SK-MEL-5 (cell line): ENCODE measurements at places on chromosomes 6 and 20.

DNA sequence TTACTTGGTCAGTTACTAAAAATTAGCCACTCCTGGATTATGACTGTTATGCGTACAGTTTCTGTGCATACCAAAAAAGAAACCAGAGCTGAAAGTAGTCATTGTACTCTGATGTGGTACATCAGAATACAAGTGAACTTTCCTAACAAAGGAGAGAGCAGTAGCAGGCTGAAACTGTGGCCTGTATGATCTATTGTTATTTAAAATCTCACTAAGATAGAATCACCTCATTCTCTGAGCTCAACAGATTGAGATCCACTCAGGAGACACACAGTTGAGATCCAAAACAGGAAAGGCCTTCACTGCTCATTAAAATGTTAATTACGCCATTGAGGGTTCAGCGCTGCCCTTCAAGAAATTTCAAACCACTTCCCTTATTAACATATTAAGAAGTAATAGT is 576.4 kb downstream of the LMBRD1 start:
- DNase-seq = no peak

GRCh38 chr6:20936949-20937348 is 402.7 kb downstream of the CDKAL1 start:
- DNase-seq = no peak

GRCh38 chr20:1803061-1803931 is 91.9 kb upstream of the SIRPA start:
- no peak for DNase-seq

DNA sequence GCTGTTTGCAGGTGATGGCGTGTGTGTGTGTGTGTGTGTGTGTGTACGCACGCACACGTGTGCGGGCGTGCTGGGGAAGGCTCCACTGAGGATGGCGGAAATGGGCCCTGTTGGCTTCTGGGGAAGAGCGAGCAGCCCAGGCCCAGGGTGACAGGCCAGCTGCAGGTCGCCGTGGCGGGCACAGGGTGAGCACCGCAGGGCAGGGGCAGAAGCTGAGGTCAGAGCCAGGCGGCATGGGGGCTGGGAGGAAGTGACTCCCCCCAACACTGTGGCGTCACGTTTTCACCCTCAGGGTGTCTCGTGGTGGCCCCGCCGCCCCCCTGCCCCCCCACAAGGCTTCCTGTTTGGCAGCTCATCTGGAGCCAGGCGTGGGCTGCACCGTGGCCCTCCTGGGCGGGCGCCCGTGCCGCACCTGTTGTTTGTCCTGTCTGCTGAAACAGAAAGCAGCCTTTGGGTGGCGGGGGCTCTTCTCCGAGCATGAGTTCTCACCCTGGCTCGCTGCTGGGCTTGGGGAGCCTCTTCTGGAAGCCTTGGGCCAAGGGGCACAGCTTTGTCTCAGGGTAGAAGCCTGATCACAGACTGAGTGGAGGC is 7.1 kb downstream of the RBM38 start:
- DNase-seq = no peak

DNA sequence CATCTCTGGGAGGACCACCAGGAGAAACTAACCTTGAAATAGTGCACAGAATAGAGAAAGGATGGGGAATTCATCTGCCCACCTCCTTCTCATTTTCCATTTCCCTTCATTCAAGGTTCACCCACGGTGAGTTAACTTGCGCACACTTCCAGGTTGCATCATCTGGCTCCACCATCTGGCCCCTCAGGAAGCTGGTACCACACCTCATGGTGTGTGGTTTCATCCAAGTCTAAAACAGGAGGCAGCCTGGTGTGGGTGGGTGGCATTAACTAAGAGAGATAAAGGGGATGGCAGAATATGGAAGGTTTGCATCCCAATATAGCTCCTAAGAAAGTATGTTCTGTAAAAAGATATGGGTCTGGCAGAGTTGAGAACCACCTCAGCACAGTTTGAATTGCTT is 3.8 kb downstream of the ZNF334 start:
- DNase-seq = no peak

GRCh38 chr6:128336436-128337095 is 183.8 kb downstream of the PTPRK start:
- DNase-seq = no peak

DNA sequence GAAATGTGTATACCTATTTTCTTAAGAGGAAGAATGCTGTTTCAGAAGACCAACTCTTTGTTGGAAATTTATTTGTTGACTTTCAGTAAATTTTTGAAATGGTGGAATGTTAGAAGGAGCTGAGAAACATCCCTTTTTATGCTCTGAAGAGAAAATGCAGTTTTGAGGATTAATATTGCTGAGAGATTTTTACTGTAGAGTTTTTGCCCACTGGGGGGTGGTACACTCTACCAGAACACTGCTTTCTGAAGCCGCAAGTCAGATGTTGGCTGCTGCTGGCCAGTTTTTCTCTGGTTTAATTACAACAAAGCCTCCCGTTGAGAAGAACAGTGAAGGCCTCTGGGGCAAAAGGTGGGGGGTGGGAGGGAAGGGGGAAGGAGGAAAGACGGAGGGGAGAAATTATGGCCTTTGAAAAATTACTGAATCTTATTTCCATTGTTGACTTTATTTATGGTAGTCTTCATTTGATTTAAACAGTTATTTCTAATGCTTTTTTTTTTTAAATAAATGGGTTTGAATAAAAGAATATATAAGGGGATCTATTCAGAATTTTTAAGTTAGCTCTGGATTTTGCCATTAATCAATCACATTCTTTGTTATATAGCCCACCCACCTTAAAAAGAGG is 3.0 kb downstream of the FLRT3 start:
- DNase-seq = peak; percentile 94

DNA sequence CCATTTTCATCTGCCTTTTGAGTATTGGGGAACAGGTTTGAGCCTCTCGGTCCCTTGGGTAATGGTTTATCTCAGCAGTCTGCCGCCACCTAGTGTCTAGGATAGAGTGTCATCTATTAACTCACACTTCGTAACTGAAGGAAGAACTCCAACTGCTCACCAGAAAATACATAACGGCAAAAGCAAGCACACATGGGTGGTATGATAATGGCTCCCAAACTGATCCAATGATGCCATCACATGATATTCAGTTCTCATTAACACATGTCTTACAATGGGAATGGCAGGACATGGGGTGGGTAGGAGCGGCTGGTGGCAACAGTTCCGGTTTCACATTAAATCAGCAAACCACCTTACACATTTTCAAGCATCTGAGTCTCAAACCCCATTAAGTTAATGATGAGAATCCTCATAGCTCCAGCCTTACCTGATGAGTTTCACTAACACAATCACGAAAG is 110.7 kb upstream of the PHACTR1 start:
- peak; percentile 82 for DNase-seq

DNA sequence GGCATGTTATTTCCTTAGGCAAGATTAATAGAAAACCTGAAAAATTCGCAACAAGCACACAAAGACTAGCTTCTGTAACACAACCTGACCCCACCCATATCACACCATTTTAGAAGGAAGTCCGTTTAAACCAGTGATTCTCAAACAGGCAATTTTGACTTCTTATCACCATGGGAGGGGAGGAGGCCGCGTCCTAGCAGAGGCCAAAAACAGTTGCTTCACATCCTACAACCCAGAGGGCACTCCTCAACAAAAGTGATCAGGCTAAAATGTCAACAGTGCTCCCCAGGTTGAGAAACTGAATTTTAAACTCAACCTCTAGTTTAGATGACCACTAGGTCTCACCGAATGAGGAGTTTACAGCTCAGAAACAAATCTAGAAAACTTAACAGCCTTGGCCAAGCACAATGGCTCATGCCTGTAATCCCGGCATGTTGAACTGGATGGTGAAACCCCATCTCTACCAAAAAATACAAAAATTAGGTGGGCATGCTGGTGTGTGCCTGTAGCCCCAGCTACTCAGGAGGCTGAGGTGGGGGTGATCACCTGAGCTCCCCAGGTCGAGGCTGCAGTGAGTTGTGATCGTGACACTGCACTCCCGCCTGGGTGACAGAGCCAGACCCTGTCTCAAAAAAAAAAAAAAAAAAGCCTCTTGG is 3.4 kb downstream of the SNX5 start:
- no peak for DNase-seq

DNA sequence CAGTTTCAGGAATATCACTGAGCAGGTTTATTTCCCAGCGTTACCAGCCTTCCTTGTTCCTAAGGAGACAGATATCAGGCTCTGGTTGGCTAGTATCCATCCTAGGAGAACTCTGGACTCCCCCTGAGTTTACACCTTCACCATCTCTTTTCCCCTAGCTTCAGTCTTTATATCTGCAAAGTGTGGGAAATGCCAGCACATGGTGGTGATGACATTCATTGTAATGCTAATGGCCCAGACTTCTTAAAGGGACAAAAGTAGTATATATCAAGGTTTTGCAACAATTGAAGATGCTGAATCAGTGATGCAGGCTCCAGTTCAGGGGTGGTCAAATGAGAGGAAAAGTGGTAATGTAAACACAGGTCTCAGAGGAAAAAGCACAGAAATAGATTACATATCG is 224.3 kb upstream of the SYNDIG1 start:
- DNase-seq = no peak

GRCh38 chr6:148359228-148359627 is 16.6 kb downstream of the SASH1 start:
- no peak for DNase-seq

DNA sequence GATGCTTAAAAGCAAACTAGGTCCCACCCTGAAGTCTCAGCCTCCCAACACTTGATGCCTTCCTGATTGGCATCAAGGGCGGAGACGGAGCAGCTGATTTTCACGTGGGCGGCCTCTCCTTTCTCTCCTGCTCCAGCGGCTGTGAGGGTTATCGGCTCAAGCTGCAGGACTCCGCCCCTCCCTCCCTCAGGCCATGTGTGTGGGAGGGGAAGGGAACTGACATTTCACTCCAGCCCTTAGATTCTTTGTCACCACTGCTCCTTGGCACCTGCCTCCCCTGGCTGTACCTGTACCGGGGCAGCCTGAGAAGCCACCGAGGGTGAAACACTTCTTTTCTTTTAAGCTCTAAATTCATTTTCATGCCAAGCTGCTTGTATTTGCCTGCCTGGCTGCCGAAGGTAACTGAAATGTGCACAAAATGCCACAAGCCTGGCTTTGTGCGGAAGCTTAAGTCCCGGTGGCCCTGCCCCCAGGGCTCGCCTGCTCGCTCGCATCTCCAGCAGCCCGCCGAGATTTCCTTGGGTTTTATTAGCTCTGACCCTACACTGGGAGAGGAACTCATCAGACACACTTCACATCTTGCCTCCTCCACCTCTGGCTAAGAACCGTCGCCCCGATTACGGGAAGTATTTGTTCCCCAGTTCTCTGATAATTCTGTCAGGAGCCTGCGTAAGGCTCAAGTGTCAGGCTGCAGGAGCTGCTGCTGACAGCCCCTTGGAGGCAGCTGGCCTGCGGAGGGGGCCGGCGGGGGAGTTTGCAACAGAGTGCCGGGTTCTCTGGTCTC is 9.6 kb upstream of the CPNE5 start:
- DNase-seq = peak; percentile 73

DNA sequence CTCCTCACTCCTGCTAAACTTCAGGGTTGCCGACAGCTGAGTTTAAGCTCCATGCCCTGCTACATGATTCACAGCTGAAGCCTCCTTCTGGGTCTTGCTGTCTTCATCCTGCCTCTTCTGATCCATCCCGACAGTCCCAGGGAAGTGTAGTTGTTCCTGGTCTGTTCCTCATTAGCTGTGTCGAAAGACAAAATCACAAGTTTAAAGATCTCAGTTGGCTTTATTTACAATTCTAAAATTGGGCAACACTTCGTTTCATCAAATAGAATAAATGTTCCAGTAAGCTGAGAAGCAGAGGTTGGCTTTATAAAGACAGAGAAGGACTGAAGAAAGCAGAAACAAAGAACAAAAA is 4.1 kb upstream of the SLC2A10 start:
- no peak for DNase-seq

DNA sequence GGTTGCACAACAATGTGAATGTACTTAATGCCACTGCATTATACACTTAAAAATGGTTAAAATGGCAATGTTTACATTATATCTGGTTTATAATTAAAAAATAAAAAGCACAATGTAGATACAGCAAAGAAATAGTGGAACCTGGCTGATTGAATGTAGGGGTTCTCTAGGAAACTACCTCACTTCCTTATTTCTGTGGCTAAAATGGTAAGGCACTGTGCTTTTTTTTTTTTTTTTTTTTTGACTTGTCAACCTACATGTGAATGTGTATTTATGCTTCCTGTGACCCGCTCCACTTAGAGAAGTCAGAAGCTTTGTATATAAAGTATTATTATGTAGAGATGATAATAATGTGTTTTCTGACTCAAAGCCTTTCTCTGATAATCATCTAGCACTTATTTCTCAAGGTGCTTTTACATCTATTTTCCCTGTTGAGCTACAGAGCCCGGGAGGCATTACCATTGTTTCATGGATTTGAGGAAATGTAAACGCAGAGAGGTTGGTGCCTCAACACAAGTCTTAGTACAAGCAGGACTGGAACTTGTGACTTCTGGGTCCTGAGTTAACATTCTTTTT is 55.0 kb downstream of the SOX4 start:
- no peak for DNase-seq

GRCh38 chr6:139164001-139164400 is 29.1 kb downstream of the HECA start:
- peak; percentile 20 for DNase-seq

GRCh38 chr6:91271807-91272206 is 684.9 kb upstream of the MAP3K7 start:
- DNase-seq = no peak

DNA sequence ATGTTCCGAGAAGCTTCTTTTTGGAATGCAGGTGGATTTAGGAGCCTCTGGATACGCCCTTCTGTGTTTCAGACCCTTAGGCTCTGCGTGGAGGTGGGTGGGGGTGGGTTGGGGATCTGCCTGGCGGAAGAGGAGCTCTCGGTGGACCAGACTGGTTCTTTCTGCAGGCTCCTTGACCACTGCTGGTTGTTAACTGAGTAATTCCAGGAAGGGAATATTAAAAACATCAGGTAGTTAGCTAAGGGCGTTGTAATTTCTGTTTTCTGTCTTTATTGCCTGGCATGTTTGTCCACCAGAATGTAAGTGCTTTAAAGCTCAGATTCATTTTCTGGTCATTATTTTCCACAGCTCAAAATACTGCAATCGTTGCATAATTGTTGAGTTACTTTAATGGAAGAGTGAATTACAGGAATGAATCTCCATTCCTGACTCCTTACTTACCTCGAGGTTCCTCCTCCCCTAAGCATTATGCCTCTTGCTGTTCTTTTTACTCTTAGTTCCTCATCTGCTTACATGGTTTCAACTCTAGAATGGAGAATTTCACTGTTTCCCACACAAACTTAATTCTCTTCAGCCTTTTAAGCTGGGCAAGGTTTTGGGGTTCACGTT is 5.9 kb downstream of the CDYL start:
- DNase-seq = no peak
